NCI-H345 (cell line): ENCODE measurements at places on chromosomes 13 and 19.

DNA sequence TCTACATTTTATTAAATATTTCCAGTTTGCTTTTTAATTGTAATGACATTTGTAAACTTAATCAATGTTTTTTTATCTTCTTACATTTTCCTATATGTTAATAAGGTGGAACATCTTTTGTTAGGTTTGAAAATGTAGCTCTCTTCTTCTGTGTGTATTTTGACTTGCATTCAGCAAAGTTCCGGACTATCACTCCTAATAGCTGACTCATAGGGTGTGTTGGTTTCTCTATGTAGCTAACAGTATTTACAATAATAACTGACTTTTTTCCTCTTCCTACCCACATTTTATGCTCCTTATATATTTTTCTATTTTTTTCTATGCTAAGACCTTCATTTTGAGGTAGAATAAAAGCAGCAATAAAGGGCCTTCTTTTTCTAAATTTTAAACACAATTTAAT, 28.1 kb downstream of the MYO16 start:
- no peak for DNase-seq

DNA sequence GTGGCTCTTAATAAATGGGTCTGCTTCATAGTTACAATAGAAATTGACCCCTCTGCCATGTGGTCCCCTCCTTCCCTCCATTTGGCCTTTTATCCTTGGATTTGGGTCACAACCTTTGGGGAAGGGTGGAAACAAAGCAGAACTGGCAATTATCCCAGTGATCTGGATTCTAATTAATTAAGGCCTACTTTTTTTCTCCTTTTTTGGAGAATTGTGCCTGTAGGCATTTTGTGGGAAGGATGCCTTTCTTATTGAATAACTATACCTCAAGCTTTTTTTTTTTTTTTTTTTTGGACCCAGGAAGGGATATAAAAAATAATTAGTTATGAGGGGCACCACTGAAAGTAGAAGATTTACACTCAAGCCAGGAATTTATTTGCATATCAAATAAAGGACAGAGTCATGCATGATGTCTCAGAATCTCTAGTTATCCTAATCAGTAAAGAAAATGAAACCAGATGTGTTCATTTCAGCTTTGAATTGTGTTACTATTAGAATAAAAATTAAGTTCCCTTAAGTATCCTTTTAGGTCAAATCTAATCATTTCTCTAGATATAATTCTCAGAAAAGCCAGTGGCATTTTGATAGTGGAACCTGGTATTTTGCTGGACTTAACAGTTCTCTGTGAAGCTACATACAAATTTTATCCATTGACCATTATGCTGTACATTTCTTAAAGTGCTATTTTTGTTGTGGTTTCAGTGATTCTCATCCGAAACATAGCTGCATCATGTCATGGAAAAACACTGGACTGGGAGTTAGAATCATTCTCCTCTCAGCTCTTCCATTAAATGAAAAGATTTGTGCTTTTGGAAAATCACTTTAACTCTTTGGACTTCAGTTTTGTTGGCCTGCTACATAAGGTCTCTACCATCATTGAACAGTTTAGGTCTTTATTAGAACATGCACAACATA, 129.3 kb downstream of the KCNRG start:
- DNase-seq: no peak

DNA sequence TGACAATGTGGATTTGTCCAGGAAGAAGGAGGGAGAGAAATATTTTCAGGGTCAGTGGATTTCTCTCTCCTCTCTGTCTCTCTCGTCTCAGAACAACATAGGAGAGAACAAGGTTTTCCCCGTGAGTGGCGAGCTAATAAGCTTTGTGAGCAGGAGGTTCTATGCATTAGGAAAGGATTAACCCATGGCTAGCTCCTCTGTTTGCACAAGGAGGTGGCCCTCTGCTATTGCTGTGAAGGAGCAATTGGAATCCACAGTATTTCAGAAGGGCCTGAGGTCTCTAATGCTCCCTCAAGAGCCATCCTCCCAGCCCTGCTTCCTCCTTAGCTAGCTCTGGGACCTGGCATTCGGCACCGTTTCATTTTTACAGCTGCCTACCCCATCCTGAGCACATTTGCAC, 288.9 kb upstream of the MAB21L1 start:
- DNase-seq: no peak

DNA sequence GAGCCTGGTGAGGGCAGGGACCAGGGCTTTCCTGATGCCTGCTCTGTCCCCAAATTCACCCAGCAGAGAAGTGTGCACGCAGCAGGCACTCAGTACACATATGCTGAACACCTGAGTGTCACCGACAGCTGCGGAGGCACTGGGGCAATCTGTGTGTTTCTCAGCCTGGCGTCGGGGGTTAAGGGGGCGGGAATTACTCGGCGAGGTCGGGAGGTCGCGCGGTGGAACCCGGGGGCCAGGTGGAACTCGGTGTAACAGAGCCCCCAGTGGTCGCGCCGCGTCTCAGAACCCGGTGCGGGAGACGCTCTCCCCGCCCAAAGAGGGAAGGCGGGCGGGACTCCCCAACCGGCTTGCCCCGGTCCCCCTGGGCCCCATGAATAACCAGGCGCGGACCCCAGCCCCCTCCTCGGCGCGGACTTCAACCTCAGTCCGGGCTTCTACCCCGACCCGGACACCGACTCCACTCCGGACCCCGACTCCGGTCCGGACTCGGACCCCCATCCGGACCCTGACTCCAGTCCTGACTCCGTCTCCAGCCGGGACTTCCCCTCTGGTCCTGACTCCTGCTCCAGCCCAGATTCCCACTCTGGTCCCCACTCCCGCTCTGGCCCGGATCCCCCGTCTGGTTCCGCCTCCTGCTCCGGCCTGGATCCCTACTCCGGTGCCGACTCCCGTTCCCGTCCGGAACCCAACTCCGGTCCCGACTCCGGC, at the start of gene SELENOV:
Gene SELENOV, plus strand, starts transcription at position 300 of the 711 bp plus-strand sequence. Its CDS starts 74 bp downstream, at position 374.
- DNase-seq: peak; percentile 51

GRCh38 chr13:43343645-43344044, 320.3 kb downstream of the DNAJC15 start:
- DNase-seq: peak; percentile 37

DNA sequence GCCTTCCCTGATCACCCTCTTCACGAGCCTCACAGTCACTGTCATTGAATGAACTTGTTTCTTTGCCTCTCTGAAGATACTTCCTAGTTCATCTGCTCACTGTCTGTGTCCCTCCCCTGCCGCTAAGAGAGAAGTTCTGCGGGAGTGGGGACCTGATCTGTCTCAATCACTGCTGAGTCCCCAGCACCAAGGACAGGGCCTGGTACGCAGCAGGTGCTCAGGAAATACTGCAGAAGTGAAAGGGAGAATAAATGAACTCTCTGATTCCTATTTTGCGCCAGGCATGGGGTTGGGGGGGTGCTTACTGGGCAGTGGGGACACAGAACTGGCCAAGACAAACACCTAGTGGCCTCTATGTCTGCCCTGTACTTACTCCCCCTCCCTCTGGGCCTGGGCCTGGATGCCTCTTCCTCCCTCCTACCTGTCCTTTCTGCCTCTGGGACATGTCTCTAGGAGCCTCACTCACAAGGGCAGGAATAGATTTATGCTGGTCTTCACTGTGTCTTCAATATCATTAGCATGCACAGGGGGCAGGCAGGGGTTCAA, 17.5 kb downstream of the FCGBP start:
- no peak for DNase-seq

GRCh38 chr13:40657307-40657706, 9.1 kb downstream of the FOXO1 start:
- no peak for DNase-seq

DNA sequence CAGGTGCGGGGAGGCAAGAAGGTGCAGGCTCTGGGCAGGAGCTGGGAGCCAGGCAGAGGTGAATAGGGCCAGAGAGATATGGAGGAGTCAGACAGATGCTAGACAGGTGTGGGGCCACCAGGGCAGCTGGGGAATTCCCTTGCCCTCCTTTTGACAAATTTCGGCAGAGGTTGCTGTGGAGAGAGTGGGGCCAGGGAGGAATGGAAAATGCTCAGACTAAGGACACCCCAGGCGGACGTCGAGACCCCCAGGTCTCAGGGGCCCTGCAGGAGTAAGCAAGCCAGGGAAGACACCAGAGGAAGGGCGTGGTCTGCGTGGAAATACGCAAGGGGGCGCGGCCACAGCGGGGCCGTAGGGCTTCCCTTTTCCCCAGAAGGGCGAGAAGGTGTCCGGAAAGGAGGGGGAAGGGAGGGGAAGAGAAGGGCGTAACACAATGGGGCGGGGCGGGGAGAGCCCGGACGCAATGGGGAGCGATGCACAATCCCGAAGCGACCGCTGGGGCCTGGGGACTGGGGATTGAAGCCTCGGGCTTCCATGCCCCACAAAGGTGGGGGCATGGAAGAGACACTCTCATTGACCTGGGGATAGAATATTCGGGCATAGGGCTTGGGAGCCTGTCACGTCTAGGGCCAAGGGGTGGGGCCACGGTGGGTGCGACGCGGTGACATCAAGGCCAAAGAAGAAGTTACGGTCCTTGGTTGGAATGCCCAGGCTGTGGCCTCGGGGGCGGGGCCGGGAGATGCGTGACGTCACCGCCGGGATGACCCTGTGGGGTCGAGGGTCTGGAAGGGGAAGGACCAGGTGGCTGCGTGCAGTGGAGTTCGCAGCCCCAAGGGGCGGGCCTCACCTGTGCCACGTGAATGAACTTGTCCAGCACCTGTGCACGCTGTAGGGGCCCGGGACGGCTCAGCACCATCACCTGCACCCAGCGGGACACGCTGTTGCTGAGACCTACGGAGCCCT, 8.2 kb downstream of the RASGRP4 start:
- DNase-seq: peak; percentile 74

GRCh38 chr13:49638030-49638743, 9.9 kb downstream of the ARL11 start:
- DNase-seq: no peak

GRCh38 chr13:106593132-106593531, 25.2 kb upstream of the ARGLU1 start:
- no peak for DNase-seq

DNA sequence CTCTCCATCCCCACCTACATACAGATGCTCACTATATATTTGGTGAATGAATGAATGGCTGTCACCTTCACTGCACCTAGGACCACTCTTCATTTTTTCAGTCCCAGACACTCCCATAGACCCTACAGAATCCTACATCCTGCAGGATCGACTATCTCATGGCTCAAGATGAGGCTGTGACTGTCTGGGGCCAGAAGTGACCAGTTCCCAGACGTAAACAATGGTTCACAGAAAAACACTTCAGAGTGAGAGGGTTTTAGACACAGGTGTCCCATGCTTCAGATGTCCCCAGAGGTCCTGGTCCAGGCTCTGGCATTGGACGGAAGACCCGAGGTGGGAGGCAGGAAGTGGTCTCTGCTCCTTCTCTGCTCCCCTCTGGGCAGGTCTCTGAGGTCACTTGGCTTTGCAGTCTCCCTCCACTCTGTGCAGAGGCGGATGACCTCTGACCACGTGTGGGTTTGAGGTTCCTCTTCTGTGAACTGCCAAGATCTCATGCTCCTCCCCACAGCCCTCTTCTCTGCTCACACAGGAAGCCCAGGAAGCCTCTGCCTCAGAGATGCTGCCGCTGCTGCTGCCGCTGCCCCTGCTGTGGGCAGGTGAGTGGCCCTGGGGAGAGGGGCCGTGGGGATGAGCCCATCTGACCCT, 24.9 kb downstream of the SIGLEC7 start:
- no peak for DNase-seq
